ENCODE measurements at places on chromosomes 3 and 15.

GRCh38 chr3:111746772-111747171 lies 112.3 kb upstream of the PHLDB2 start:
- DNase-seq = no peak

GRCh38 chr3:49410846-49411534 lies 786 bp downstream of the RHOA start:
- no peak for DNase-seq

DNA sequence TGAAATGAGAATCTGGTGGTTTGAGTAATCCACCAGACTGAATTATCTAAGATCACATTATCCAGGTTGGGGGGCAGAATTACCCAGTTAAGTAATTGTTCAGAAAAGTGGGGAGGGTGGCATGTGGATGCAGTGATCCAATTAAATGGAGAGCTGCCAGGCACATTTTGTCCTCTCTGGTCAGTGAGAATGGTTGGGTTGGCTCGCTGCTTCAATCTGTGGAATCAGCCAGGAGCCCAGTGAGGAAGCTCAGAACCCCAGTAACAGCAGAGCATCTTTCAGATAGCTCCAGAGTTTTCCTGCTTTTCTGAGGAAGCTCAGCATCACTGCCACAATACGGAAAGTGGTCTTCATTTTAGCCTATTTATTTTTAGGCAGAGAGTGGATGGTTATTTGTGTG lies 6.4 kb upstream of the EXOG start:
- DNase-seq = no peak

- no peak for DNase-seq
Measured at GRCh38 chr3:42593635-42594034, 3.0 kb downstream of the SS18L2 start.

GRCh38 chr3:156908398-156908797 lies 82.2 kb downstream of the LEKR1 start:
- no peak for DNase-seq

- no peak for DNase-seq
Measured at GRCh38 chr3:66504850-66505641, 4.2 kb upstream of the LRIG1 start.

DNA sequence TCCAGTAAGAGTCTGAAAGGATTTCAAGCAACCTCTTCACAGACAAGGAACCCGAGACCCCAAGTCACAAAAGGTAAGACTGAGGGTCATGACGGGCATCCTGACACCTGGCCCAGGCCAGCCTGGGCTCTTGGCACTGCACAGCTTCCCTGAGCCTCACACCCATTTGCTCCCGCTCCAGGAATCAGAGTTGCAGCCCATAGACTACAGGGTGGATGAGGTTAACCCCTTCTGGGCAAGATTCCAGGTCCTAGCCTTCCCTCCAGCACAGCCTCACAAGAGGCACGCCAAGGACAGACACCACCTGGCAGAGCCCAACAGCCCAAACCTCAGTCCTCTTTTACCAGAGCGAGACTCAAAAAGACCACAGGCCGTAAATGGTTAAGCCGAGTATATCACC lies 36.2 kb downstream of the RBPMS2 start:
- no peak for DNase-seq

GRCh38 chr15:65632780-65633375 lies 11.1 kb downstream of the SLC24A1 start:
- no peak for DNase-seq

- peak; percentile 5 for DNase-seq
Measured at GRCh38 chr3:149657321-149657925, 402 bp downstream of the WWTR1 start.

DNA sequence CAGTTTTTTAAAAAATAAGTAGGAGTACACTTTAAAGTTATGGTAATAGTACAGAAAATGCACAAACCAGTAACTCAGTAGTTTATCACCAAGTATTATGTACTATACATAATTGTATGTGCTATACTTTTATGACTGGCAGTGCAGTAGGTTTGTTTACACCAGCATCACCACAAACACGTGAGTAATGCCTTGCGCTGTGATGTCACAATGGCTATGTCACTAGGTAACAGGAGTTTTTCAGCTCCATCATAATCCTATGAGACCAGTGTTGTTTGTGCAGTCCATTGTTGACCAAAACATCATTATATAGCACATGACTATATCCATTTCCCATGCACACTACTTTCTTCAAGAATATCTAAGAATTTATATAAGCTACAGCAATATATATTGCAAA lies 68.4 kb upstream of the TSPAN3 start:
- no peak for DNase-seq

GRCh38 chr15:60982249-60982910 lies 246.7 kb downstream of the RORA start:
- no peak for DNase-seq

- DNase-seq = no peak
Measured at GRCh38 chr3:107643038-107643883, 120.5 kb downstream of the BBX start.

GRCh38 chr3:117666325-117666724 lies 956.7 kb downstream of the TUSC7 start:
- no peak for DNase-seq

DNA sequence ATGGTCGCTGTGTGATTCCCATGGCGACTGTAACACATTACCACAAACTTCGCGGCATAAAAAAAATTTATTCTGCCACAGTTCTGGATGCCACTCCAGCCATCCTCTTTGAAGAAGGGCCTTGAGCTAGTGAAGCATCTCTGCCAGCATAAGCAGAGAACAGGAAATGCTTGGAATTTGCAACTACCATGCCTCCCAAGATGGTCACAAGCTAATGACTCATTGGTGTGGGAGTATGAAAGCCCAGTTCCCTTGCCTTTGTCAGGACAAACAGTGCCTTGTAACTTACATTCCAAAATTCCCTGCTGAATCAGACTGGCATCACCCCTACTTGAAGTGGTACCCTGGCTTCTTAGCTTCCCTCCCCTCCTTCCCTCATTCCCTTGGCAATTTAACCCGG lies 129.7 kb downstream of the PROS1 start:
- no peak for DNase-seq

DNA sequence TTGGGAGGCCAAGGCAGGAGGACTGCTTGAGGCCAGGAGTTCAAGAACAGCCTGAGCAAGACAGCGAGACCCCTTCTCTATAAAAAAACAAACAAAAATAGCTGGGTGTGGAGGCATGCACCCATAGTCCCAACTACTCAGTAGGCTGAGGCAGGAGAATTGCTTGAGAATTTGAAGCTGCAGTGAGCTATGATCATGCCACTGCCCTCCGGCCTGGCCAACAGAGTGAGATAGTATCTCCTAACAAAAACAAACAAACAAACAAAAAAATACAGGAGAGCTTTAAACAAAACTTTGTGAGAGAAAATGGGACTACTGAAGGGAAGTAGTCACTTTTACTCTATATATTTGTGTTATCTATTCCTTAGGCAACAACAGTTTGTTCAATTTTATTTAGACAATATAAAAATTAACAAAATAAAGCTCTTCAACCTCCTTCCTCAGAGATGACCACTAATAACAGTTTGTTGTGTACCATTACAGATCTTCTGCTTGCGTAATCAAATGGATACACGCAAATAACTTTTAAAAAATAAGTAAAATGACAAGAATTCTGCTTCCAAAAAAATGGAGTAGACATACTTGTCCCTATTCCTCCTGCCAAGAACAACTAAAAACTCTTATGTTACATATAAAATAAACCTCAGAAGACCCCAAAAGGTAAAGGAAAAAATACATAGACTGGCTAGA lies 17.4 kb downstream of the PHC3 start:
- DNase-seq = no peak

DNA sequence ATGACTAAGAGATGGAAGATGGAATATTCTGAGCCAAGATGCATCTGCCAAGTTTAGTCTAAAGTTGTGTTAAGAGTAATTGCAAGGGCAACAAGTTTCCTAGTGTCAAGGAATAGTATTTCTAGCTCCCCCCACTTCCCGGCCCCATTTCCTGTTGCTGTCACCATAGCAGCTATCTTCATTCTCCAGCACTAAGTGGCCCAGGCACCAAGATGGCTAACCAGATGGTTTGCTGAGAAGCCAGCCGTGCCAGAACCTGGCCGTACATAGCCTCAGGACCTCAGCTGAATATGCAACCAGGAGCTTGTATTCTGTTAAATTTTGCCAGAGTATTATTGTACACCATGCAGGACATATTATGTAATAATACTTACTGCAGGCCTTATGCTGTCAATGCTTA lies 108.8 kb upstream of the UMPS start:
- no peak for DNase-seq

DNA sequence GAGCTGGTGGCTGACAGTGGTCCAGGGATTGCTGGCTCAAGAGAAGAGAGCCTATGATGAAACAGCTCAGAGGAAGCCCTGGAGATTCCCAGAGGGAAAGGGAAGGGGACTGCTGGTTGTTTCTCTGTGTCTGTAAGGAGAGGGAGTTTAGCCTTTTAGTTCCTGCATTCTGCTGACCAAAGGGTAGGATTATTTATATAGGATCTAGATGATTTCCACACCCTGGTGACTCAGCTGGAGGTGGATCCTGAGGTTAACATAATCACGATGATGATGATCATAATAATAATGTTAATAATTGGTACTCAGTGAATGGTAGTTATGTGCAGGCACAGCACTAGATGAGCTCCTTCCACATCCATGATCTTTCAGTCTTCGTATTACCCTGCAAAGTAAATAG lies 144.9 kb downstream of the EPHB1 start:
- DNase-seq = no peak

DNA sequence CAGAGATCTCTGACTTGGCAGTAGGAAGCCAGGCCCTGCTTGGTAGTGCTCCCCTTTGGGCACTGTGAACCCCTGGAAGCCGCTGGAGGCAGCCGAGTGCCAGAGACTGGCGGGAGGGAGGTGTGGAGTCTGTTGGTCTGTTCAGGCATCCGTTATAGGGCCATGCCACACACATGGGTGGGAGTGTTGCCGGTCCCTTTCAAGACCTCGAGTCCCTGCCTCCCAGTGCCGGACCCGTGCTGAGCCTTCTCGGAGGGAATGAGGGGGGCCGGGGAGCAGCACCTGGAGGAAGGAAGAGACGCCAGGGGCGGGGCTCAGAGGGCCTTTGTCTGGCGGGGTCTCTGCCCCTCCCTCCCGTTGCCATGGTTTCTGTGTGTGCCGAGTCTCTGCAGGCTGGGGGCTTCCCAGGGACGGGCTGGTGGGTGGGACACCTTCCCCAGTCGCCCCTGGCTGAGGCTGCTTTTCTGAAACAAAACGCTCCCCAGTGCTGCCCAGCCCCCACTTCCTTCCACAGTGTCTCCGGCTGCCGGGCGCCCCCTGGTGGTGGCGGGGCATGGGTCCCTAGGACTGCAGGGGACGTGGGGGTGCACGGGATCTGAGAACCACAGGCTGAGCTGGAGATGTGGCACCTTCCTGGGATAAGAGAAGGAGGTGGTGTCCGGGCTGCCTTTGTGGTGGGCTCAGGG lies 10.0 kb downstream of the GNAI2 start:
- peak; percentile 96 for DNase-seq

DNA sequence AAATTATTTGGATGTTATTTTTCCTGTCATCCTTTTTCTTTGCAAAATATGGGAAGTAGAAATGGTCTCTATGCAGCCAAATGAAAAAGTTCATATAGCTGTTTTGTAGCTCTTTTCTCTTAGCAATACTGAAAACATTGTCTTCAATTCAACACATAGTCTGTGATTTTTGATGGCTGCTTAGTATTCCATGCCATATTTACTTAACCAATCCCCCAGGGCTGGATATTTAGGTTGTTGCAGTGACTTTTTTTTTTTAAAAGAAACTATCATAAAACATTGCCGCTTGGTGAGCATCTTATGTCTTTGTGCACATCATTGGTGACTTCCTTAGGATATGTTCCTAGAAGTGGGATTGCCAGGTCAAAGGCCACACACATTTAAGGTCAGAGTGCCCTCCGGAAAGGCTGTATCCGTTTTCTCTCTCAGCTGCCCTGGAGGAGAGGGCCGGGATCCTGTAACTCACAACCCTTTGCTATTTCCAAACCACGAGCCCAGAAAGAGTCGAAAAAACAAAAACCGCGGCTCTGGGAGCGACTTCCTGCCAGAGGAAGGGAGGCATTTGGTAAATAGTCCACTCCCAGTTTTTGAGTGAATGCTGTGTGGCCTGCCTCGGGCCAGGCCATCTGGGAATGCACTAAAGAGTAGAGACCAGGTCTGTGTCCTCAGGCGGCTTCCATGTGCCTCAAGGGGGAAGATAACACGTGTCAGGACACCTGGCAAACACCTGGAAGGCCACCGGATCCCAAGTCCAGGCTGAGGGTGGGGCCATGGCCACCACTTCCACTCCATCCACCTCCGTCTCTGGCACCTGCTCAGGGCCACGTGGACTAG lies 41.9 kb downstream of the SMAD6 start:
- no peak for DNase-seq

DNA sequence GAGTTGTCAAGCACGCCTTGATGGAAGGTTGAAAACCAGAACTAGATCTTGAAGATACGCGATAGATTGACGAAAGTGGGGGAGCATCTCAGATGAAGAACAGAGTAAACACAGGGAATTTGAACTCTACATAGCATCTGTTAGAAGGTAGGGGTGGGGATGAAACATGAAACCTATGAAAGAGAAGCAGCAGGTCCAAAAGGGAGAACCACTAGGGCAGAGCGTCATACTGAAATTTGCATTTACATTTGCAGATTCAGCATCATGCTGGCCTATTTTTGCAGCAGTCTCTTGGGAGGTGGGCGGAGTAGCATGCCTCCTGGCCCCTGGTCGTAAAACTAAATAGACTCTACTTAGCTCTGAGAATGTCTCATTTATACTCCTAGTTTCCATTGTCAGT lies 46.1 kb upstream of the RASGRP1 start:
- DNase-seq = peak; percentile 62

DNA sequence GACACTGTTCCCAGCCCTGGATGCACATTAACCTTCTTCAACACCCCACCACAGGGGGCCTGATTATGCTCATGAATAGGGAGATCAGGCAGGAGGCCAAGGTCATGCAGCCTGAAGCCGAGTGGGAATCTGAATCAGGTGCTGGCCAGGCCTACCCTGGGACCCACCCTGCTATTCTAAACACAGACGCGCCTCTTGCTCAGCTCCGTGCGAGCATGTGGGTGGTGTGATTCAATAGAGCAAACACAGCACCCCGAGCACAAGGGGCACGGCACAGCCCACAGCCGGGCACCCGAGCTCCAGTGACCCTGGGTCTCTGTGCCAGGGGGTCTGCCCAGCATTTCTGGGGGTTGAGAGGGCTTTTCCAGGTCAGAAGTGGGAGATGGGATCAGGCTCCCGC lies 24.6 kb upstream of the GRIP2 start:
- DNase-seq = no peak

GRCh38 chr3:189500299-189500698 lies 130.9 kb upstream of the TP63 start:
- DNase-seq = no peak

GRCh38 chr15:74340150-74340549 lies 27.3 kb downstream of the CYP11A1 start:
- DNase-seq = no peak

- DNase-seq = no peak
Measured at GRCh38 chr15:76529911-76530310, 193.3 kb downstream of the ISL2 start.

DNA sequence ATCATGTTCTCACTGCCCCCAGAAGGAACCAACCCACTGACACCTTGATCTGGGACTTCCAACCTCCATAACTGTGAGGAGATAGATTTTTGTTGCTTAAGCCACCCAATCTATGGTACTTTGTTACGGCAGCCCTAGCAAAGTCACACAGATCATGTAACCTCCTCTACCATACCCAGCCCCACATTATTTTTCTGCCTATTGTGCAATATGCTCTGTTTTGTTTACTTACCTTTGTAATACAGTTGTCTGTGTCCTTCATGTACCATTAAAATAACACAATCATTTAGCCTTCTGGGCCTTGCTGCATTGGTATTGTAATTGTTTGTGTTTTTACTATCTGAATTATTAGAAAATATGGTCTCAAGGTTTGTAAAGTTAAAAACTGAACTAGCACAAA lies 16.1 kb downstream of the NDN start:
- no peak for DNase-seq
